ENCODE measurements at places on chromosomes 1 and 21. TPM values are rescaled to one million over a fixed set of nuclear protein-coding genes. Genes with fewer than 3 reads are reported as not detected.

The S100A5 gene
- 1.9 TPM for total RNA-seq

The SAMD11 gene
- 19.7 TPM for total RNA-seq

The BARHL2 gene
- total RNA-seq = not detected

The TNFRSF8 gene
- total RNA-seq = 0.13 TPM

The NR5A2 gene
- total RNA-seq = 3.9 TPM

The SRSF10 gene
- 100 TPM for total RNA-seq

The SYCP1 gene
- not detected for total RNA-seq

The IL24 gene
- total RNA-seq = 0.50 TPM
